ENCODE measurements at places on chromosomes 2 and 18.

DNA sequence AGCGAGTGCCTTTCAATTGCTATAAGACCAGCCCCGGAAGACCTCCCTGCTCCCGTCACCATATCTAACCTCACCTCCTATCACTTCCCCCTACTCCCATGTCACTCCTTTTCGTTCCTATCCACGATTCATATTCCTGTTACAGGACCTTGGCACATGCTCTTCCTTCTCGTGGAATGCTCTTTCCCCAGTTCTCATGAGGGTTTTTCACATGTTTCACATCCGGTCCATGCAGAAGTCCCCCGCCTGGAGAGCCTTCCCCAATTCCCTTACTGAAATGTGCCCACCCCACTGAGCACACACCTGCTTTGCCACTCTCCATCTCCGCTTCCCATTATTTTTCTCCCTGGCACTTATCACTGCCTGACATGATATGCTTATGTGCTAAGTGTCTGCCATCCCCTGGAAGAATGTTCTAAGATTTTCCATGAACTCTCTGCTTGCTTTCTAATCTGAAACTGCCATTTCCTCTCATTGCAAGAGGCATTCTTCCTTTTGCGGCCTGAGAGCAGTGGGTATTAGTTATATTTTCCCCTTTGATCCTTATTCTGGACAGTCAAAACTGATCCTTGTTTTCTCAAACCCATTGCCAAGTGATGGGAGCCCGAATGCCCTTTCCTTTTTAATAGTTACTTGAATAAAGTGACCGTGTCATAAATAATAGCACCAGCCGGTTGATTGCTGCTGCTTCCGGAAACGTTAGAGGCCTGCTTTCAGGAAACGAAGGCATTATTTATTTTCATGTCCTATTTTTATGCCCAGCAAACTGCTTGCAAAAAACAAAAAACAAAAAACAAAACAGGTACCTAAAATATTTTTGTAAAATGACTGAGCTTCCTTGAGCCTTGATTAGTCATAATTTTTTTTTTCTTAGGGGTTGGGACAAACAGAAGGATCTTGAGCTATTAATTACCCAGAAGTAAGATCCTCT is 127.9 kb downstream of the ZNF532 start:
- no peak for DNase-seq

- DNase-seq, result no peak
Observed at GRCh38 chr2:74975016-74975415, 16.6 kb downstream of the POLE4 start.

DNA sequence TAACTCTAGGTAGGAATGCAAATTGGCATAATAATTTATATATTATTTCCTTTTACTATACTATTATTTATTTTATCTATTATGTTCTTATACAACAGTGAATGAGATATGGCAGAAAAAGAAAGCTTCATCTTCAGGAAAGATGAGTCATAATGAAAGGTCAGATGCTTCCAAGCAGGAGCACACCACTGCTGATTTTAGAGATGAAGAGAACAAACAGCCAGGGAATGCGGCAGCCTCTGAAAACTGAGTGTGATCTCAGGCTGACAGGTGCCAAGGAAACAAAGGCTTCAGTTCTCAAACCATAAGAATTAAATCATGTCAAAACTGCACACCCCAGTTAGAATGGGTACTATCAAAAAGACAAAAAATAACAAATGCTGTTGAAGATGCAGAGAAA is 149.0 kb downstream of the CCDC178 start:
- DNase-seq, result no peak

- DNase-seq, result no peak
Observed at GRCh38 chr18:55900380-55900779, 312.4 kb upstream of the TCF4 start.

GRCh38 chr2:162106146-162106551 is 32.1 kb upstream of the DPP4 start:
- DNase-seq, result no peak

- no peak for DNase-seq
Observed at GRCh38 chr2:54053830-54054229, 61.6 kb upstream of the ACYP2 start.

DNA sequence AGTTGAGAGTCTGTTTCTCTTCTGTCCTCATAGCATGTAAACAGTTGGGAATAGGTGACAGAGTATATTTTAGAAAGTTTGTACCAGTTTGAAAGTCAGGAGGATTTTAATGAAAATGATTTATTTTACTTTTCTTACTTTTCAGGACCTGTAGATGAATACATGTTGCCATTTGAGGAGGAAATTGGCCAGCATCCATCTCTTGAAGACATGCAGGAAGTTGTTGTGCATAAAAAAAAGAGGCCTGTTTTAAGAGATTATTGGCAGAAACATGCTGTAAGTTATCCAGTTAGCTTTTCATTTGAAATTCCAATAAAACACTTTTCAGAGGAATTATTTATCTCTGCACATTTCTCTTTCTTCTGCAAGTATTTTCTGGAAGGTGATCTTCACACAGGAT is 81.1 kb downstream of the ACVR2A start:
- no peak for DNase-seq

DNA sequence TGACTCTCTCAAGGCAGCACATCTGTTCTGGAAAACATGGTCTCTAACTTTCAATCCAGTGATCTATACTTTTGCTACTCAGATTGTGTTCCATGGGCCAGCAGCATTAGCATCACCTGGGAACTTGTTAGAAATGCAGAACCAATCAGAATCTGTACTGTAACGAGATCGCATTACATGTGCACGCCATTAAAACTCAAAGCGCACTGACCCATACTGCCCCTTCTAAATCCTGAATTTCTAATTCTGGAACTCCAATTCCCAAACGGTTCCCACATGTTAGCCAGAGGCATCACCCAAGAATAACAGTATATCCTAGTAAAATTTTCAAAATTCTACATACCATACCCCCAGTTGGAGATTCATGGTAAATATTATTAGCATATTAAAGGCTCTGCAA is 10.5 kb upstream of the DCTN1 start:
- DNase-seq, result no peak

DNA sequence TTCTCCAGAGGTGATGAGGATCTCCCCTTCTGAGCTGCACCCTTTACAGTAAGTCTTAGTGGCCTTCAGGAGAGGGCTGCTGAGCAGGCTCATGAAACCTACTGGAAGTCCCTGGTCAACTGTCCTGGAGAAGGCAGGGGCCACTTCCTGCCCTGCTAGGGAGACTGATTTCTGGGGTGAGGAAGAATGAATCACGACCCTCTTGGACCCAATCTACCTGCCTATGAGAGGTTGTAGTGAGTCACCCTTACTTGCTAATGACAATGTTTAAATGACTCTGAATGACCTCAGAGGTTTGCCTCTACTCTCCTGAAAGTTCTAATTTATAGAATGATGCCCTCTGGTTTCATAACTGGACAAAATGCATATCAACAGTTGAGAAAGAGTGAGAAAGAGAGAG is 79.4 kb upstream of the FAM136A start:
- no peak for DNase-seq

DNA sequence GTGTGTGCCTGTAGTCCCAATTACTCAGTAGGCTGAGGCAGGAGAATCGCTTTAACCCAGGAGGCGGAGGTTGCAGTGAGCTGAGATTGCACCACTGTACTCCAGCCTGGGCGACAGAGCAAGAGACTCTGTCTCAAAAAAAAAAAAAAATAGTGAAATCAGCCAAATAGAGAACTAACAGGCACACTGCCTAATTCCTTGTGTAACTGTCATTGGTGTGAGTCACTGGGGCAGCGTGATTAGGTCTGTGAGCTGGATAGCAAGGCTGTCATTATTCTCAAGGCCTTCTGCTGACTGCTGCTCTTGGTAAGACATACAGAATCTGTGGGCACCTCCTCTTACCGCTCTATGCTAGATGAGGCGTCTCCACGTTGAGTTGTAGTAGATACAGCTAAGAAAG is 270.3 kb downstream of the NEDD4L start:
- no peak for DNase-seq

- DNase-seq, result no peak
Observed at GRCh38 chr18:44370861-44371260, 309.8 kb upstream of the SETBP1 start.

- no peak for DNase-seq
Observed at GRCh38 chr2:111029181-111029927, 91.4 kb upstream of the BCL2L11 start.

- no peak for DNase-seq
Observed at GRCh38 chr18:48842259-48843061, 108.3 kb downstream of the SMAD7 start.

- no peak for DNase-seq
Observed at GRCh38 chr2:133296401-133296800, 271.9 kb downstream of the NCKAP5 start.

DNA sequence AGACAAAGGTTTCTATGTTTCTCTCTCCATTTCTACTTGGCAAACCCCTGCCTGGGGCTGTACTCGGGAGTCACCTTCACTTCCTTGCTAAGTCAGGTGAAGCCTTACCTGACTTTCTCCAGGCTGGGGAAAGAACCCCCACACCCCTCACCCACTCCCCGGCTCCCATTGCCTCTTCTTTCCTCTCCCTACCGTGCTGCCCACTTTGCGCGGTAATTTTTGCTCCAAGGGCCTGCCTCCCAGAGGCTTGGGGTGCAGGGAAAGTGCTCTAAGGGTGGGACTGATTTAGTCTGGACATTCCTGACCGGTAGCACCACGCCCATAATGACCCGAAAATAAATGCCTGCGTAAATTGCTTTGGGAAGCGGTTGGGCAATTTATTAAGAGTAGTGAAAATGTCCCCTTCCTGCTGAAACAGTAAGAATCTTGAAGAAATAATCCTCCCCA is 49.1 kb upstream of the ATP6V1B1 start:
- DNase-seq, result no peak

DNA sequence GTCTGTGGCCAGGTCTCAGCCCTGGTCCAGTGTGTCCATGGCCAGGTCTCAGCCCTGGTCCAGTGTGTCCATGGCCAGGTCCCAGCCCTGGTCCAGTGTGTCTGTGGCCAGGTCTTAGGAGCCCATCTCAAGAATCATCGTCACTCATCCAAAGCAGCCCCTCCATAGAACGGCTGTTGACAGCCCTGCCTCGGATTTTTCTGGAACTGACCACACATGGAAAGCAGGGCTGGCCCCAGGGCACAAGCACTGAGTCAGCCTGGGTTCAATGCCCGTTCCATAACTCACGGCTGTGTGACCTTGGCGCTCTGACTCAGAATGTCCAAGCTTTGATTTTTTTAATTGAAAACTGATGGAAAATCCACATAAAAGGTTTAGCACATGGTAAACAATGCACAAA is 59.9 kb upstream of the SNTG2 start:
- DNase-seq, result no peak

DNA sequence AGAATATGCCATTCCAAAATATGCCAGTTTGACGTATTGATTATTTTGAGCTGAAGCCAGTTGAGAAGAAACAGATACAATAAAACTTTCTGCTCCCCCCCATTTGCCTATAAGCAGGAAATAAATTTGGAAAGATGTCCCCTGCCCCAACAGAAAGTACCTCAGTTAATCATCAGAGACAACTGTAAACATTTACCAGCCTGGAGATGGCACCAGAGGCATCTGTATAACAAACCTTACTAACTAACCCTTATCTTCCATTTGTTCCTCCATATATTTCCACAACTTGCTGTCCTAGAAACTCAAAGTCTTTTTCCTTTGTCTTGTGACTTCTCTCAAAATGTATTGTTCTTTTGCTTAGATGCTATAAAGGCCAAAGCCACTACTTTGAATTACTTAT is 93.8 kb downstream of the AKAIN1 start:
- DNase-seq, result no peak

DNA sequence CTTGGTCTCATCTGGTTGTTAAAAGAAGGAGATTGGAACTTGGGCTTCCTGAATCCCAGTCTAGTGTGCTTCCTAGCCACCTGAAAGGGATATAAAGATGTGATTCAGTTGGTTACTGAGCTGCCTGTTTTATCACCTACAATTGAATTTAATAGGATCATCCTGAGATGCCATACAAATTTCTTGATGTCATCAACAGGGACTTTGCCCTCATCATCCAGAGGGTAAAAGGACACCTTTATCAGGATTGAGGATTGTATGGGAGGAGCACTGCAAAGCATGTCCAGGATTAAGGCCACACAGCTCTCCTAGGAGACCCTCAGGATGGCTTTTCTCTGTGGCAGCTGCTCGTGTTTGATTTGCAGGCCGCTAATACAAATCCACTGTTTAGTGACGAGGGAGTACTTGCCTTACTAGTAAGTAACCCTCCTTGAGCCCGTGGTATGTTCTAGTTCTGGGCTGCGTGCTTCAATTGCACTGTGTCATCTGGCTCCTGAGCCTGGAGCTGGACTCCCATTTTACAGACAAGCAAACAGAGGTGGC is 28.6 kb downstream of the SH3RF3 start:
- DNase-seq, result no peak

- DNase-seq, result no peak
Observed at GRCh38 chr2:108377401-108377800, 353 bp upstream of the SULT1C4 start.

DNA sequence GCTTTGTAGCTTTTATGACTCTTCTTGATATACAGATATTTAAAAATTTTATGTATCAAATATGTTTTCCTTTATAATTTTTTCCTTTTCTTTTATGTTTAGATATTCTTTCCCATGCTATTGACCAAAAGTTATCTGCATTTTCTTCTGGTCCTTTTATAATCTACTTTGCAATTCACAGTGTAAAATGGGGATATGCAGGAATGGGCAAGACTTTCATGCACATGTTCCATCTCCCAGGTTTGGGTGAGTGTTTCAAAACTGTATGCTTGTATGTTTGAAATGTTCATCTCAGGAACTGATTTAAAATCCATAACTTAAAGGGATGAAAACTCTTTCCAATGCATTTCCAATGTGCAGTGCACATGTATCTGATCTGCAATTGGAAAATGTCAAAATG is 199.9 kb downstream of the MEIS1 start:
- DNase-seq, result no peak

DNA sequence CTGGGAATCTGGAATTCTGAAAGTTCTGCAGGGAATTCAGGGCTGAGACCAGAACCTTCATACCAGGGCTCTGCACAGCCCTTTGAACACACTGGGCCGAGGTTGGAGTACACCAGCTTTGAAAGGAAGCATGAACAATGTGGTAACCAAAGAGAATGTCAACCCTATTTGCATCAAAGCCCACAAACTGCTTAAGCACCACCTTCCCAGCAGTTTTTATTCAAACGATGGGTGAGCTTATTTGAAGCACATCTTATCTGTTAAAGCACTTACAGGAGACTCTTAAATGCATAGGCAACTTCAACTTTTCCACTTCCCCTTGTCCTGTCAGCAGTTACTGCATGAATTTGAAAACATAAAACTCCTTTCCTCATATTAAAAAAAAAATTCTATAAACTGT is 96.6 kb downstream of the TXNL1 start:
- DNase-seq, result no peak

- DNase-seq, result no peak
Observed at GRCh38 chr2:19408592-19408991, 50.2 kb upstream of the OSR1 start.

GRCh38 chr2:149388120-149388816 is 57.9 kb downstream of the LYPD6 start:
- no peak for DNase-seq
